ENCODE measurements at places on chromosomes 12 and 14. TPM values are rescaled to one million over a fixed set of nuclear protein-coding genes. Genes with fewer than 3 reads are reported as not detected.

HOXC12 gene
- total RNA-seq, result not detected

GPR132 gene
- 0.51 TPM for total RNA-seq

HOXC5 gene
- total RNA-seq, result 0.50 TPM

SYNDIG1L gene
- not detected for total RNA-seq

VRK1 gene
- total RNA-seq, result 26.2 TPM
